ENCODE measurements at places on chromosomes 6 and 20.
A peak's percentile ranks its signal among the peaks of the same experiment; 100 is the strongest.

GRCh38 chr6:157106487-157106886 lies 216.8 kb downstream of the TMEM242 start:
- DNase-seq, result no peak

DNA sequence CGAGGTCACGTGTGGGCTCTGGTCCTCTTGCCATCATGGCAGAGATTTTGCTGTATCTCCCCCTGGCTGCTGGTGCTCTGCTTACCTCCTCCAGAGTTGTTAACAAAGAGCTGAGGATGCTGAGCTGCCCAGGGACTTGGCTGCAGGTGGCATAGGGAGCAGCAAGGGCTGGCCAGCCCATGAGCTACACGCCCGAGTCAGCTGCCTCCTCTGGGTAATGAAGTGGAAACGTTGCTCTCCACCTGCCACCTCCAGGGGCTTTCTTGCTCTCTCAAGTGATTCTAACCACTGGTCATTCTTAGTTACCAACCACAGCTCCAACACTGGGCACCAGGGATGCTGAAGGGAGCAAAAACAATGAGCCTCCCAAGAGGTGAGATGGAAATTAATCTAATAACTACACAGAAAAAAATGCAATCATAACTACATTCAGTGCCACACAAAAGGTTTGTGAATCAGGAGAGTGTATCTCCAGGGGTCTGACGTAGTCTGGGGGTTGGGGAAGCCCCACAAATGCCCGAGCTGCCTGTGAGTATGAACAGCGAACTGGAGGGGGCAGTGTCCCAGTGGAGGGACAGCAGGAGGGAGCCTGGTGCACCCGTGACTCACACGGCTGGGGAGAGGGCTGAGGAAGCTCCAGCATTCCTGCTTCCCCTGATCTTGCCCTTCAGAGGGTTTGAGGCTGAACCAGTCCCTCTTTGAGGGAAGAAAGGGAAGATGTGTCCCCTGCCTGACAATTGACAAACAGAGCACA lies 78.7 kb downstream of the CDH26 start:
- DNase-seq, result peak; percentile 58

DNA sequence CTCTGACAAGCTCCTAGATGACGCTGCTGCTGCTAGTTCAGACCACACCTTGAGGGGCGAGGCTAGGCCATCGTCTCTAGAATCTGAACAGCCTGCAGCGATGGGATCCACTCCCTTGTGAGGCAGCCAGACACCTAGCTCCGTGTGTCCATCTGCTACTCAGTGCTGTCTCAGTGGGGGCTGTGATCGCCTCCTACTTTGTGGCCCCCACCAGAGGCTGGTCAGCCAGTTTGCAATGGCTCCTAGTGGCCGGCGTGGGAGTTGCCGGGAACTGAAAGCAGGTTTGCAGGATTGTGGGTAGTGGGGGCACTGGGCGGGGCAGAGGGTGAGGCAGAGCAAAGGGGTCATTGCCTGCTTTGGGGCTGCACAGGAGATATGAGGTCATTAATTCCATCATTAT lies 2.8 kb downstream of the CCN5 start:
- peak; percentile 63 for DNase-seq

DNA sequence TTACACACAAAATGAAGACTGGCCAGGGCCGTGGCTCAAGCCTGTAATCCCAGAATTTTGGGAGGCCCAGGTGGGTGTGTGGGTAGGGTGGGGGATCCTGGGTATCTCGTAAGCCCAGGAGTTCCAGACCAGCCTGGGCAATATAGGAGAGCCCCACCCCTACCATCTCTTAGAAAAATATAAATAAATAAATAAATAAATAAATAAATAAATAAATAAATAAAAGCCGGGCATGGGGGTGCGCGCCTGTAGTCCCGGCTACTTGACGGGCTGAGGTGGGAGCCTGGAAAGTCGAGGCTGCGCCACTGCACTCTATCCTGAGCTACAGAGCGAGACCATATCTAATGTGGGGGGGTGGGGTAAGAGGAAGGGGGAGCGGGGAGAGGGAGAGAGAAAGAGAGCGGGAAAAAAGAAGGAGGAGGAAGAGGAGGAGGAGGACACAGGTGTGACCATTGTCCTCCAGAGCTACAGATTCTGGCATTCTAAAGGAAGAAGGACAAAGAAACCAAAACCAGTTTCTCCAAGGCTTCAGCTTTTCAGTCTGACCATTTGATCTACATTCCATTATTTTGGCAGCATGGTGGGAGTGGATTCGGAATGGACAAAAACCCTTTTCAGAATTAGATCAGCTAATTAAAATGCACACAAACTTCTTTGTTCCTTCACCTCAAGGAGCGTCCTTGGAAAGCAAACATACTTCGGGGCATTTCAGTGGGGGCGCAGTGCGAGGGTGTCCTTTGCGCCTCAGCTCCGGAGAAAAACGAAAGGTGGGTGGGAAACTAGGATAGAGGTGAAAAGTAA lies 577 bp upstream of the C6orf141 start:
- DNase-seq, result no peak

- no peak for DNase-seq
Observed at GRCh38 chr6:170223718-170224693, 66.9 kb downstream of the DLL1 start.

GRCh38 chr20:33124994-33125393 lies 43.0 kb upstream of the BPIFA2 start:
- DNase-seq, result no peak

DNA sequence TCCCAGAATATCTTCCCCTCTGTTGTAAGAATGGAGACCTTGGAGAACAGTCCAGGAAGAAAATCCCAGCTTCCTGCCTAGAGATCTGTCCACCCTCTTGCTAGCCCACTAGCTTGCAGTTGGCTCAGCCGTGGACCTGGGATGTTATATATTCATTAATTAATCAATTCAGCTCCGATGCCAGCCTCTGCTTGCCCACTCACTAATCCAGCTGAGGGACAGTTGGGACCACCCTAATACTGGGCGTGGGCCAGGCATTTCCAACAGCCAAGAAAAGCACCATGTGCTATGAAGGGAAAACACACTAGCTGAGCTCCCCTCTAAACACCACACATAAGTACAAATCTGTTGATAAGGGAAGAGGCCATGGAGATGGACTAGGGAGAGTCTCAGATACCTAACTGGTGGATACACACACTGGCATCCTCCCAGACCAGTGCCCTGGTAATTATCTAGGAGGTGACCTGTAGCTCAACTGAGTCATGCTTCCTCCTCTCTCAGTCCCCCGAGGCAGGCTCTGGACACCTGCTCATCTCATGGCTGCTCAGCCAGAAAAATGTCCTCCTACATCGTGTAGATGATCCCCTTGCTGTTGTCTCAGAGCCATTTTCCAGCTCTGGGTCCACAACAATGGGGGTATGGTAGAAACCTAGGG lies 78.9 kb downstream of the ANKRD60 start:
- no peak for DNase-seq

DNA sequence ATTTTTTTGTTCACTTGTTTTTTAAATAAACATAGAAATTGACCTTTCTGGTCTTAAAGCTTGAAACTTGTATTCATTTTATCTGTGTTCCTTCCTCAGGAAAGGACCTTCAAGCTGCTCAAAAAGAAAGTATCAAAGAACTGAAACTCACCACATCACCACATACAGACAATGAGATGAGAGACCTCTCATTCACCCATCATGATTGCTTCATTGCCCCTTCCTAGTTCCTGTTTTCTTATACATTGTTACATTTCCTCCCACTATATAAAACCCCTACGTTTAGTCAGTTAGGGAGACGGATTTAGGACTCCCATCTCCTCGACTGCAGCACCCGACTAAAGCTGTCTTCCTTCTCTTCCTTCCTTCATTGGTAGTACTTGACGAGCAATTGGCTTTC lies 180.5 kb upstream of the OPRM1 start:
- no peak for DNase-seq

DNA sequence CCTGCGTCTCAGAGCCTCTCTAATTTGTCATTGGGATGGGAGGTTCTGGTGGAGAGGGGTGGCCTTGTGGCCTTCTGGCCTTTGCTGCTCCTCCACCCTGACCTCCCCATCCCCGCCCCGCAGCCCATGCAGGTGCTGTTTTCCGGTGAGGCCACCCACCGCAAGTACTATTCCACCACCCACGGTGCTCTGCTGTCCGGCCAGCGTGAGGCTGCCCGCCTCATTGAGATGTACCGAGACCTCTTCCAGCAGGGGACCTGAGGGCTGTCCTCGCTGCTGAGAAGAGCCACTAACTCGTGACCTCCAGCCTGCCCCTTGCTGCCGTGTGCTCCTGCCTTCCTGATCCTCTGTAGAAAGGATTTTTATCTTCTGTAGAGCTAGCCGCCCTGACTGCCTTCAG lies 171.8 kb upstream of the RNF24 start:
- no peak for DNase-seq

GRCh38 chr6:154617175-154617574 lies 106.7 kb upstream of the CNKSR3 start:
- no peak for DNase-seq

- DNase-seq, result no peak
Observed at GRCh38 chr6:43016943-43017334, 2.9 kb downstream of the KLHDC3 start.

GRCh38 chr6:137893726-137894125 lies 26.7 kb downstream of the TNFAIP3 start:
- DNase-seq, result no peak

GRCh38 chr6:127776320-127776719 lies 124.5 kb downstream of the THEMIS start:
- DNase-seq, result peak; percentile 27

DNA sequence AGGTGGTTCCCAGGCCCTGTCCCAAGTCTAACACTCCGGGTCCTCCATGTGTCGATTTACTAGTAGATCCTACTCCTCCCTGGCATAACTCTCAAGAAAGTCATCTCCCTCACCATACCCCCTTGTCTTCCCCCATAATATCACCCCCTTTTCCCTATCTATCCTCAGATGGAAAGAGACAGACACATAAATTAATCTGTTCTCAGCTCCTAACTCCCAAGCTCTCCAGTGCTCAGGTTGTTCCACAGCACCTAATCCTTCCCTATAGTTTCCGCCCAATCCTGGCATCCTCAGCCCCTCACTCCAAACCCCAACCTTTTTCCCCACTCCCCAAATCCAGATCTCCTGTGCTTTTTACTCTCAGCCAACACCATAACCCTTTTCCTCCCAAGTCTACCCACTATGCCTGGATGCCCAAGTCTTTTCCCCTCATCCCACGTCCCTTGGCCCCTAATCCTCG lies 808 bp downstream of the ILRUN start:
- no peak for DNase-seq

GRCh38 chr20:53995949-53996348 lies 74.4 kb downstream of the BCAS1 start:
- no peak for DNase-seq

GRCh38 chr20:32664678-32665159 lies 9.0 kb downstream of the C20orf203 start:
- no peak for DNase-seq

DNA sequence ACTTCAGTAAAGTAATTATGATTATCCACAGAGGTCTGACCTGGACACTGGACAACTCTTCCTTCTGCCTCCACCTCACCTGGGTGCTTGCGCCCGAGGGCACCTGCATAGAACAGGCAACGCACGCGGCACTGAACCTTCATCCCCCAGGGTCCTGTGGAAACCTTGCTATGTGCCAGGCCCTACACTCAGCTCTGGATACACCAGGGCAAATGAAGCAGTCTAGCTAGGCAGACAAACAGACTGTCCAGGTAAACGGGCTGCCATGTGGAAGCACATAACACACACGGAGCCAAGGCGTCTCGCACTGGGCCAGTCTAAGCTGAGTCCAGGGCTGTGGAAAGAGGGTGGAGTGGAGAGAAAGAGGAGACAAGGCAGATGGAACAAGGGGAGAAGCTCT lies 109.3 kb upstream of the AFDN start:
- no peak for DNase-seq

- DNase-seq, result no peak
Observed at GRCh38 chr6:137804637-137805036, 62.4 kb upstream of the TNFAIP3 start.

DNA sequence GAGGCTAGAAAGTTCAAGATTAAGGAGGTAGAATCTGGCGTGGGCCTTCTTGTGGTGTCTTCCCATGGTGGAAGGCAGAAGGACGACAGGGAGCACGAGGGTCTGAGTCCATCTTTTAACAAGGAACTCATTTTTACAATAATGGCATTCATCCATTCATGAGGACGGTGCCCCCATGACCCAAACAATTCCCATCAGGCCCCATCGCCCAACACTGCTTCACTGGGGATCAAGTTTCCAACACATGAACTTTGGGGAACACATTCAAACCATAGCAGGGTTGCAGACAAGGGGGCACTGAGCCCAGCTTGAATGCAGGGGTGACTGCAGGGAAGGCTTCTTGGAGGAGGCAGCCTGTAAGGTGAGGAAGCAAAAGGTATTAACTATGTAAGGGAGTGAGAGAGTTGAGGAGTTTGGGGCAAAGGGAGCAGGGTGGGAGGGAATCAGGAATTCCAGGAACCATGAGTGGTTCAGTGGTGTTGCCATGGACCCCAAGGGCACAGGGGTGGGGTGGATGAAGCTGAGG lies 5.5 kb downstream of the RAB44 start:
- DNase-seq, result no peak

DNA sequence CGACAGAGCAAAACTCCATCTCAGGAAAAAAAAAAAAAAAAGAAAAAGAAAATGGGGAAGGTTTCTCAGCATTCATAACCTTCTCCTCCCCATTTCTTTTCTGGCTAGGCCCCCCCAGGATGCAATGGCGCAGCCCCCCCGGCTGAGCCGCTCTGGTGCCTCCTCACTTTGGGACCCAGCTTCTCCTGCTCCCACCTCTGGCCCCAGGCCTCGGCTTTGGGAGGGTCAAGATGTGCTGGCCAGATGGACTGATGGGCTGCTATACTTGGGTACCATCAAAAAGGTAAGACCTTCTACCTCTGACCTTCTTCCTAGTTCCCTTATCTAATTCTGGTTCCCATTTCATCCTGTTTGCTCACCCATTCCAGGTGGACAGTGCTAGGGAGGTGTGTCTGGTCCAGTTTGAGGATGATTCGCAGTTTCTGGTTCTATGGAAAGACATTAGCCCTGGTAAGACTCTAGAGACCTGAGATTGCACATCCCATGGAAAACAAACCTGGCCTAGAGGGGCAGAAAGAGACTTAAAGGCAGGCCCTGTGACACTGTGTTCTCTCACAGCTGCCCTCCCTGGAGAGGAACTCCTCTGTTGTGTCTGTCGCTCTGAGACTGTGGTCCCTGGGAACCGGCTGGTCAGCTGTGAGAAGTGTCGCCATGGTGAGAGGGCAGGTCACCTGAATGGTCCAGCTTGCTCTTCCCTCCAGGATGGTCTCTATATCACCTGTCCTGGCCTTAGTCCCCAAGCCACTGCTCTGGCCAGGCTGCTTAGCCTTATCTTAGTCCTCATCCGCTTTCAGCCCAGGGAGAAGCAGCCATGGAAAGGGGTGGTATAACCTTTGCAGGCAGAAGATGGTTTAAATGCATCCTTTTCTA lies 1.6 kb downstream of the PHF1 start:
- no peak for DNase-seq

DNA sequence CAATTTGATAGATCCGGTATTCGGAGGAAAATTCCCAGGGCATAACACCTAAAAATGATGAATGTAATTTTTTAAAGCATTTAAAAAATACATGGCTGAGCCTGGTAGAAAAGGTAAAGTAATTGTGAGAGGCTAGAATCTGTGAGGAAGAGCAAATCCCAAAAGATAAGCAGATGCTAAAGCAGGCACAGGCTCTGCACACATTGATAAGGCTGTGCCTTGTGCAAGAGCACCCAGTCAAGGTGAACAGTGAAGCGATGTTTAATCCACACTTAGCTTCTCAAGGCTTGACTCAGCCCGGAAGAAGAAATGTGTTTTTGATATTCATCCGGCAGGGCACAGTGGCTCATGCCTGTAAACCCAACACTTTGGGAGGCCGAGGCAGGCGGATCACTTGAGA lies 5.1 kb upstream of the EPB41L2 start:
- no peak for DNase-seq

All from H9 (cell line).